Bone marrow (tissue), 2 donors: ENCODE measurements at places on chromosomes 3 and 15.

GRCh38 chr3:149315694-149316093 lies 17.7 kb downstream of the TM4SF18 start:
- DNase-seq: no peak

GRCh38 chr3:14816359-14816758 lies 2.4 kb upstream of the FGD5 start:
- DNase-seq: no peak

- no peak for DNase-seq
Measured at GRCh38 chr3:65995030-65995429, 43.7 kb downstream of the MAGI1 start.

- DNase-seq: no peak
Measured at GRCh38 chr15:60072826-60073465, 68.8 kb downstream of the FOXB1 start.

DNA sequence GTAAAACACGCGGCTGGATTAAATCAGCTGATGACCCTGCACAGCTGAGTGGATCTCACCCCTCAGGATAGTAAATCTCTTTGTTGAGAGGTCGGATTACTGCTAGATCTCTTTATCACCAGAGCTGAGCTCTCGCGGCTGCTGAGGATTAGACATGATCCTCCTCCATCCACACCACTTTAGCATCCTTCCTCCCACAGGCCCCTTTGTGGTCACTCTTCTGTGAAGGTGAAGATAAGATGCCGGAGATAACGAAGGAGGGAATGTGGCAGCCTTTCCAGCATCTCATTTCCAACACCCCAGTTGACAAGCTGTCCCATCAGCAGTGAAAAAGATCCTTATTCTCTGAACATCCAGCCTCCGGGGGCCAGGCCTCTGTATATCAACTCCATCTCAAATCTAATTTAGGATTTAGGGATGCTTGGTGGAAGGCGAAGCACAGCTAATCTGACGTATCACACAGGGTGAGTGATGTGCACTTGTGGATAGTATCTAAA lies 47.5 kb upstream of the SELENOK start:
- no peak for DNase-seq

DNA sequence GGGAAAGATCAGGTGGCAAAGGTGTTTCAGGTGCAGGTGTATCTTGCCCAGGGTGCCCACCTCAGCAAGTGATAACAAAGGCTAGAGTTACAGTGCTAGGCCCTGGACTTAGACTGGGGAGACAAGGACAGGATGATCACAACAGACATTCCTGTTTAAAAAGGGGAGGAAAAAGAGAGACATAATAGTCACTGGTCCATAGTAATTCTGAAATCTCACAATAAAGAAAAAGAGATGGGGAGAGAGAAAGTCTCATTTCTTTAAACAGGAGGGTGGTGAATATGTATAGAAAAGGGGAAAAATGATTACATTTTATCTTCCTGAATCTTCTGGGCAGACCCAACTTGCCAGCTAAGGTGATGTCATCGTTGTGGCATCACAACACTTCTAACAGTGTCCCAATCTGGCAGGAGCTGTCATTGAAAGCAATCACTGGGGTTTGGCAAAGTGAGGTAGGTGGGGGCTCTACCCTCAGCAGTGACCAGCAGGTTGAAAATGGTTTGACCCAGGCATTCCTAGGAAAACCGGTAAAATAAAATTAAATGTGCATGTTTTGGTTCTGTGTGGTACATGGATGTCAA lies 99.5 kb downstream of the ZNF621 start:
- DNase-seq: no peak

GRCh38 chr3:63051920-63052319 lies 176.7 kb upstream of the CADPS start:
- DNase-seq: no peak

DNA sequence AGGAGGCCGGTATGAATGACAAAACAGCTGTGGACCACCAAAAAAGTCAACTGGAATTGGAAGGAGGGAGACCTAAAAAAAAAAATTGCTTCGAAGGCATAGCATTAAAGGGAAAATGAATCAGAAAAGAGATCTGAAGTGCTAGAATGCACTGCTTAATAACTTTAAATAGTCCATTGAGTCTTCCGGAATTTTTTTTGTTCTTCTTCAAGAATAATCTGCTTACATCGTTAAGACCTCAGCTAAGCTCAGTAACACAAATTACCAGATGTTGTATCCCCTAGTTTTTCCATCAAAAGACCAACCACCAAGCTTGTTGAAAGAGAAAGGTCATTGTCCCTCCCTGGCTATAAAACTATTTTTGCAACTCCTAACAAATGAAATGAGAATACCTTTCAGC lies 560.5 kb downstream of the NR2F2 start:
- no peak for DNase-seq

GRCh38 chr15:60633426-60633968 lies 154.6 kb upstream of the ICE2 start:
- DNase-seq: no peak

- no peak for DNase-seq
Measured at GRCh38 chr3:72308641-72309040, 523.7 kb upstream of the PROK2 start.

- peak; percentile 7 for DNase-seq
Measured at GRCh38 chr15:38455092-38455491, 1.2 kb downstream of the FAM98B start.
